ENCODE measurements at places on chromosomes 6 and 20.

DNA sequence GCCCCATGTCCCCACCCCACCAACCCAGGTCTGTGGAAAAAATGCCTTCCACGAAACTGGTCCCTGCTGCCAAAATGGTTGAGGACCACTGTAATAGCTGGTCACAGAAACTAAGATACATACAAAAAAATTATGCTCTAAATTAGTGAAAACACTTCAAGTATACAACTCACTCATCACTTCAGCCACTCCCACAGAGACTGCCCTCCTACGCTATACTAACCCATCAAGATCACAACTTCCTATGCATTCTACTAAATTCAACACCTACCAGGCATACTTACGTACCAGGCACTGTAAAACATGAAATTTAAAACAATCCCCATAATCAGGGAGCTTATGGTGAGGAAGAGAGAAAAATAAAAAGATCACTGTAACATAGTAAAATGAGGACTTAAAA is 22.9 kb downstream of the RUNX2 start:
- DNase-seq: no peak

- no peak for DNase-seq
Observed at GRCh38 chr6:92169506-92169905, 1249.9 kb downstream of the EPHA7 start.

DNA sequence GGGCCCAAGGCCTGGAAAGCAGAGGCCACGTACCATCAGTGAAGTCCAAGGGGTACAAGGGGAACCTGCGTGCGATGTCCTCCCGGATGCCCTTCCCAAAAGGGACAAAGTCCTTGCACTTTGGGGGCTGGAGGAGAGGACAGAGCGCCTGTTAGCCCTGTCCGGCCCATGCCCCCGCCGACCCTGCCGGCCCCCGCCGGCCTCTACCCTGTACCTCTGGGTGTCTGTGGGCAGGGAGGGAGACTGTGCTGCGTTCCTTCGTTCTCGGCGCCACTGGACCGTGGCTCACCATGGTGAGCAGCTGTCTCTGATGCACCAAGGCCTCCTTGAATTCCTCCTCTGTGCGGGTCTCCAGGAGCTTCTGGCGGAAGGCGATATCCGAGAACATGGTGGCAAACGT is 7.9 kb downstream of the SLC4A11 start:
- DNase-seq: no peak

DNA sequence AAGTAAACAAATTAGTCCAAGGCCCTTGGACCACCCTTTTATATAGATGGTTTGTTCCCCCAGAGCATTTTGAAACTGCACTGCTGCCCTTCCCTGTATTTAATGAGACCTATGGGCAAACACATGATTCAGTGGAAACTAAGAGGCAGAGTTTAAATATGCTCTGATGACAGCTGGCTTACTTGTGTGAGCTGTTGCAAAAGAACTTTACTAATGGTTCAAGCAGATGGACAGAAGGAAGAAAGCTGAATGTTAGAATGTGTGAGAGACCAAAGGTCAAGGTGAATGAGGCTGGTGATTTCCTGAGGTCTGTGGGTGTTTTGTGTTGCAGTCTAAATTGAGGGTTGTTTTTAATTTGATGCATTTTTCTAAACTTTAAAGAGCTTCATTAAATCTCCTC is 123.0 kb upstream of the CEP162 start:
- DNase-seq: no peak

GRCh38 chr6:16803294-16804200 is 42.3 kb upstream of the ATXN1 start:
- DNase-seq: no peak

DNA sequence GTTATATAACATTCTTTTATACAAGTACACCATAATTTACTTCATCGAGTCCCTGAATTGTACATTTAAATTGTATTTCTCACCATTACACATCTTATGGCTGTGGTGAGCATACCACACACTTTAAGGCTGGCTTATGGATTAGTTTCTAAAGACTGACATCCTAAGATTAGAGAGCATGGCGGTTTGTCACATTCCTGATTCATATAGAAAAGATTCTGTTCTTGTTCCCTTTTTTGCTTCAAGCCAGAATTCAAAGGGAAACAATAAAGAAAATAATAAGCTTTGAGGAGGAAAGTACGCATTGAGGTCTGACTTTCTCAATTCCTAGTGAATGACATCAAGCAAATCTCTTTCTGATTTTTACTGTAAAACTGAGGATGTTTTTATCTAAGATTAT is 2.5 kb downstream of the BTN1A1 start:
- DNase-seq: no peak

DNA sequence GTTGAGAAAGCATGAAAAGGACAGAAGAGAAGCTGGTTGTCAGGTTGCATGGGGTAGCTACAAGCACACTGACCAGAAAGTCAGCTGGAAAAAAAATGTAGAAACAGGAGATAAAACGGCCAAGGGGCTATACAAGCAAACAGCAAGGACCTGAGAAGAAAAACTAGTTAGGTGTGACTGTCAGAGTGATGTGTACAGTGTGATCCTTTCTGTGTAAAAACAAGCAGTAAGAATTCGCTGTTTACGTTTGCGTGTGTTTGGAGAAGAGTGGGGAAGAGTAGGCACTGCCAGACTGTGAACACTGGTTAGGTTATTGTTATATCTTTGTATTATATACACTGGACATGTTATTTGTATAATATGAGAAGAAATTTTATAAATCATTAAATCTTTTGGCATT is 28.1 kb downstream of the PTPN1 start:
- DNase-seq: no peak
